Left hindlimb (tissue), 1 donor: ENCODE measurements at places on chromosomes 1 and 21.

GRCh38 chr1:219340796-219341195, 167.1 kb downstream of the LYPLAL1 start:
- DNase-seq: no peak

GRCh38 chr1:199691540-199691939, 336.0 kb upstream of the NR5A2 start:
- DNase-seq: no peak

DNA sequence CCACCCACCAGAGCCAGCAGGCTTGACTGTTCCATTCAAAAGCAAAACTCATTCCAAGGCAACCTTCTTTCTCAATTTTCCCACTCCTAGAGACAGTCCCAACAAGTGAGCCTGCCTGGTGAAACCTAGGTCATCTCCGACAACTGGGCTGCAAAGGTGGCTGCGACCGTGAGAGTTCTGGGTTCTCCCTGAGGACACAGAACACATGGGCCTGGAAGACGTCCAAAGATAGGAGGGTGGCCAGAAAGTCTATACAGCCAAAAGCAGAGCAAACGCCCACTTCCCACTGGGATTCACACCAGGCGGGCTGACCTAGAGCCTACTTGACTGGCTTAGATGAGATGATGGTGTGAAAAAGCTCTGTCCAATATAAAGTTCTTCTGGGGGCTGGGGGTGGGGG, 90.2 kb upstream of the GRIK3 start:
- DNase-seq: no peak

DNA sequence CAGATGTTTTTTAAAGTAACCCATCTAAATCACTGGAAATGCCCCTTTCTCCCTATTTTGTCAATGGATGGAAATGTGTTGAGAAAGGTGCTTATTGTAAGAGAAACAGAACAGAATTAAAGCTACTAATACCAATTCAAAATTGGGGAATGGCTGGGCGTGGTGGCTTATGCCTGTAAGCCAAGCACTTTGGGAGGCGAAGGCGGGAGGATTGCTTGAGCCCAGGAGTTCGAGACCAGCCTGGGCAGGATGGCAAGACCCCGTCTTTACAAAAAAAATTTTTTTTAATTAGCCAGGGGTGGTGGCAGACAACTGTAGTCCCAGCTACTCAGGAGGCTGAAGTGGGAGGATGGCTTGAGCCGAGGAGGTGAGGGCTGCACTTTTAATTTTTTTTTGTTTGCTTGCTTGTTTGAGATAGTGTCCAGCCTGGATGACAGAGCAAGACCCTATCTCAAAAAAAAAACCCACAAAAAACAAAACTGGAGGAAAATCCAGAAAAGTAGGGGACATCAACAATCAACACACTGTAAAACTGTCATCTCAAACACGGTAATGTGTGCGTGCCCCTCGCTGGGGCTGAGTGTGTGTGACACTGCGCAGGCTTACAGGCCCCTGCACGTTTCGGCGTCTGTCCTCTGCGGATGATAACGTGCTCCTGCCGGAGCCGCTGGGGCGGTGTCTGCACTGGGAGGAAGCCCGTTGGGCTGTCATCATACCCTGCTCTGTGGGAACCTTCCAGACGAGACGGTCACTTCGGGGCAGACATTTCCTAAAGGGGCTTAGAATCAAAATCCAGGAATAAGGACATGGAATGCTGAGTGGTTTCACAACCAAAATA, 11.6 kb upstream of the POFUT2 start:
- DNase-seq: no peak

DNA sequence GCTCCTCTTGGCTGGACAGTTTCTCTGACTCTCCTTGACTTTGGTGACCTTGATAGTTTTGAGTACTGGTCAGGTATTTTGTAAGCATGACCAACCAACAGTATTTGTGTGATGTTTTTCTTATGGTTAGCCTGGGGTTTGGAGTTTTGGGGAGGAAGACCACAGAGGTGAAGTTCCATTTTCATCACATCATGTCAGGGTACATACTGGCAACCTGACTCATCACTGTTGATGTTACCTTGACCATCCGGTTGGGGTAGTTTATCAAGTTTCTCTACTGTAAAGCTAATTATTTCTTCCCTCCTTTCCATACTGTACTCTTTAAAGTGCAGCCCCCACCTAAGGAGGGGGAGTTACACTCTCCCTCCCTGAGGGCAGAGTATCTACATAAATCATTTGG, 13.4 kb downstream of the OSCP1 start:
- no peak for DNase-seq

DNA sequence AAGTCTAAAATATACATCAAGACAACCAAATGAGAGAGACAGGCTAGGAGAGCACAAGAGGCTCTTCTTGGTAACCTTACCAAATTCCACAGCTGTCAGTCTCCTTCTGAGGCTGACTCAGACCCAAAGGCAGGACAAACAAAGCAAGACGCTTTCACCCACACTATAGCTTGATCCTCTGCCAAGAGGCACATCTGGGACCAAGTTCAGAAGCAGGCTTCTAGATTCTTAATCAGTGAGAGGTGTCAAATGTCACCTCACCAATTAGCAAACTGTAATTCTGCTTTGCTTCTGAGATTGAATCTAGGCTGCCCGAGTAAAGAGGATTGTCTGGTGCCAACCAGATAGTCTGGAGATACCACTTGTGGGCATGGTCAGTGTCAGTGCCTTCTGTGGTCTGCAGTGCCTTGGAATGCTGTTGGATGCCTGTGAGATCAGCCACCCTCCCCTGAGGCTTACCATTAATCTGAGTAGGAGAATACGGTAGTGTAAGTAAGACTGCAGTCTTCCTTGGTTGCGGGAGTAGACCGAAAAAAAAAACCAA, 151.0 kb downstream of the FMN2 start:
- DNase-seq: no peak
